Globus pallidus (tissue), 1 donor: ENCODE measurements at places on chromosomes 3 and 15.

DNA sequence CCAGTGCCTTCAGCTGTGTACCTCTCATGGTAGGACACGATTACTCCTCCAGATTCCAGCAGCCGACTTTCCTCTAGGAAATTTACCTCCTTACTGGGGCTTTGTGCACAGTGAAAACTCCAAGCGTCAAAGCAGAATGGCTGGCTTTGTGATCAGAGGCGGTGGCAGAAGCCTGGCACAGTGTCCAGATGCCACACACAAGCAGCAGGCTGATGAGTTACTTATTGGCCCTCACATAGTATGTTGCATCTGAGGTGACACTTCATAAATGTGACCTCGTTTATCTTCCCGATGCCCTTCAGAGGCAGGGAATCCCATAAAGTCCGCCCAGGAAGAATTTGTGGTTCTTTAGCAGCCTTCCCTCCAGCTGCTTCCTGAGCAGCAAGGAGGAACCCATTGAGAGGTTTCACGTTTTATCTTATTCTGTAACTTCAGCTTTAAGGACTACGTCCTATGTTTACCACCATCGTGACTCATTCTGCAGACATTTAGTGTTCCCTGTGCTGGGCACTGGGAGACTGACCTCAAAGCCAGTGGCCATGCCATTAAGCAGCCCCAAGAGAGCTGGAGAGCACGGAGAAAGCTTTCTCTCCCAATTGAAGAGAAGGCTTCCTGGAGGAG, 107.1 kb upstream of the C15orf61 start:
- DNase-seq = no peak

DNA sequence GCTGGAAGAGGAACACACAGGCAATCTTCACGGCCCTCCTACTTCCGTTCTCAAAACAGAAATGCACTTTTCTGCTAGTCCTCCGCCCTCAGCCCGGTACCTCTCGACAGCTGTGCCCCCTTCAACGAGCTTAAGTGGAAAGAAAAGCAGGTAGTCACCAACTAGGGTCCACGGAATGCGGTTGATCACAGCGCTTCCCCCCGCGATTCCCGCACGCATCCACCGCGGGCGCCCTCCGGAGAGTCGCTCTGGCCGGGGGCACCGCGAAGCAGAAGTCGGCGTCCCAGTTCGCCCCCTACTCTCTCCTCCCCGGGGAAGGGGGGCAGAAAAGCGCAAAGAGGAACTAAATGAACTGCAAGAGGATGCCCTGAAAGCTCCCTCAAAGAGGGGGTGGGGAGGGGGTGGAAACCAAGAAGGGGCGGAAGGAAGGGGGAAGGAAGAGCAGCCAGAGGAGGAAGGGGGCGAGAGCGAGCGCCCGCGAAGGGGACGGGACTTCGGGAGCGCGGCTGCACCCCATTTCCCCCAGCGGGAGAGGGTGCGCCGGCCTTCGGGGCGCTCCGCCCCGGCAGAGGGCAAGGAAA, 738 bp downstream of the ACAP2 start:
- DNase-seq = peak; percentile 60

DNA sequence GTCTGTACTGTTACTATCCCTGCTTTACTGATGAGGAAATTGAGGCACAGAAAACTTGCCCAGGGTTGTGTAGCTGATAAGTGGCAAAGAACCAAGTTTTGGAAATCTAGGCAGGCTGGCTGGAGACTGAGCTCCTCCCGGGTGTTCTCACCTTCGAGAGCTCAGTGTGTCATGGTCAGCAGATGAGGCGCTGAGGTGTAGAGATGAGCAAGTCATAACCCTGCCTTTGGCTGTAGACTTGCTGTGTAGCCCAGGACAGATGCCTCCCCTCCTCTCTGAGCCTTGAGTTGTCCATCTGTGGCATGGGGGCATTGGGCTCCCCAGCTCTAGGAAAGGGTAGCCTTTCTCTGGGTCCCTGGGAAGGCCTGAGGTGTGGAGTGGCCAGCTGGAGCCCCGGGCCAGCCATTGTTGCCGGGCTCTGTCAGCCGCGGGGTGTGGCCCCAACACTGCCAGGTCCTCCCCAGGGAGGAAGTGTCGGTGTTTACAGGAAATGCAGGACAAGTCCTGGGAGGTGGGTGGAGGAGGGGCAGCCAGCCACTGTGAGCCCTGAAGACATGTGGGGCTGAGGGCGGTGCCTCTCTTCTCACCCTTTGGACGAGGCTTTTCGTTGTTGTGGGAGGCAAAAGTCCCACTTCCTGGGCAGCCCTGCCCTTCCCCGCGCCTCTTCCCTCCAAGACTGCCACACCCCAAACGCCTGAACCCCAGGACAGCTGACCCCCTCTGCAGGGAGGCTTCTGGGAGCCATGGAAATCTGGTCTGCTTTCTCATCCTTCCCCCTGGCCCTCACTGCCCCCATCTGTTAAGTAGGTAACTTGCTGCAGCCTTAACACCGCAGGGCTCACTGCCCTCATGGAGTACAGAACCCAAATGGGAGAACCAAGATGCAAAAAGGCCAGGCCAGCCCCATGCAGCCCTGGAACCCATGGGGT, 29.1 kb downstream of the FGD5 start:
- DNase-seq = no peak

DNA sequence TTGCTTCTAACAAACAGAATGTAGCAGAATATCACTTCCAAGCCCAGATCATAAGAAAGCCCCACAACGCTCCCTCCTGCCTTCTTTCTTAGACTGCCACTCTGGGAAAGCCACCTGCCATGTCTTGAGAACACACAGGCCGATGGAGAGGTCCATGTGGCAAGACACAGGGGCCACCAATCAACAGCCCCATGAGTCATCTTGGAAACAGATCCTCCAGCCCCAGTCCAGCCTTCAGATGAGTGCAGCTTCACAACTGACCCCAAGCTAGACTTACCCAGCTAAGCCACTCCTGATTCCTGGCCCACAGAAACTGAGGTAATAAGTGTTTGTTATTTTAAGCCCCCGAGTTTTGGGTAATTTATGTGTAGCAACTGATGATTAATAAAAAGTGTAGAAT, 39.7 kb downstream of the PTH1R start:
- DNase-seq = no peak

- DNase-seq = peak; percentile 33
Observed at GRCh38 chr15:77504306-77504705, 83.6 kb downstream of the HMG20A start.

GRCh38 chr15:50390554-50391264, 33.5 kb upstream of the USP8 start:
- DNase-seq = peak; percentile 0

- no peak for DNase-seq
Observed at GRCh38 chr3:44030687-44031305, 210.9 kb upstream of the TOPAZ1 start.

DNA sequence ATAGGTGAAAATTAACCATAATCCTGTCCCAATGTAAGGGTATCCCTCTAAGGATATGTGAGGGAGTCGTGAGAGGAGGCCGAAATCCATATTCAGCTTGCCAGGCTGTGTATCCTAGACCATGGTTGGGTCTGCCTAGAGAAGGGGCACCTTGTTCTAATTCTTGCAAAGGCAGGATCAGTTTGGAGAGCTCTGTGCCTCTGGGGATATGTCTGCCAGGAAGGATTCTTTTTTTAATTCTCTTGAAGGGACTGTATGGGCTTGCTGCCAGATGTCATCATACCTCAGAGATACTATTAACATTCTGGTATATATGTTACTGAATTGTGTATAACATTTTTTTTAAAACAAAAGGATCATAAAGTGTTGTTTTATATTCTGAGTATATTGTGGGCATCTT, 2.4 kb downstream of the ATP1B3 start:
- no peak for DNase-seq

DNA sequence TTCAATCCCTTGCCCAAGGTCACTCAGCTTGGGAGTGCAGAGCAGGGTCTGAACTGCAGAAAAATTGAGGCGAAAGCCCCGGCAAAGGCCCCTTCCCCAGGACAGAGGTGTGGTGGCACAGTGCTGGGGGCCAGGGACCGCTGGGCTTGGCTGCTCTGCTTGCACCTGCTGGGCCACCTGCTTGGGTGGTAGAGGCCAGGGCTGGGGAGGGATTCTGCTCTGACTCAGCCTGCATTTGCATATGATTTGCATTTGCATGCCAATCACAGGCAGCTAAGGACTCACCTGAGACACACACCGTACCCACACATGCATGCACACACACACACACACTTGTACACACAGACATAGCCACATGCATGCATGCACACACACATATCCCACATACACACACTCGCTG, 9.9 kb downstream of the GRM2 start:
- no peak for DNase-seq

DNA sequence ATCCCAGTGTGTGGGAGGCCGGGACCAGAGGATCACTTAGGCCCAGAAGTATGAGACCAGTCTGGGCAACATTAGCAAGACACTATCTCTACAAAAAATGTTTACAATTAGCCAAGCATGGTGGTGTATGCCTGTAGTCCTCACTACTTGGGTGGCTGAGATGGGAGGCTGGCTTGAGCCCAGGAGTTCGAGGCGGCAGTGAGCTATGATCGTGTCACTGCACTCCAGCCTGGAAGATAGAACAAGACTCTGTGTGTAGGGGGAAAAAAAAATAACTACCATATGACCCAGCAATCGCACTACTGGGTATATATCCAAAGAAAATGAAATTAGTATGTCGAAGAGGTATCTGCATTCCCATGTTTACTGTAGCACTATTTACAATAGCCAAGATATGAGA, 22.6 kb downstream of the RYK start:
- DNase-seq = no peak

- DNase-seq = no peak
Observed at GRCh38 chr3:145719114-145719513, 441.9 kb downstream of the PLOD2 start.

- no peak for DNase-seq
Observed at GRCh38 chr3:111531446-111531845, 10.6 kb upstream of the CD96 start.

DNA sequence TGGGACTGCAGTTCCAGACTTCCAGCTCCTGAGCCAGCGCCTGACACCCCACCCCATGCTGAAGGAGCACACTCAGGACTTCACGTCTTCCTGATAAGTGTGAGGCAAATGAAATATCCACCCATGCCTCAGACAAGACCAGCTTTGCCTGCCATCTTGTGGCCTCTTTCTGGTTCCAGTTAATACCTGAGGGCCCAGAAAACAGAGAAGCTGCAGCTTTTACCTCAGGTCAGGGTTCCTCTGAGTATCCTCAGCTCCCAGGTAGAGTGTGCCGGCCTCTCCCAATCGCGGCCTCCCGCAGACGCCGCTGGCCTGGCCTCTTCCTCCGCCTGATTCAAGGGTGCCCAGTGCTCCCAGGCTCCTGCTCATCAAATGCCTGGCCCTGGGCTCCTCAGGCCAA, 5.1 kb upstream of the KLHL6 start:
- DNase-seq = no peak

DNA sequence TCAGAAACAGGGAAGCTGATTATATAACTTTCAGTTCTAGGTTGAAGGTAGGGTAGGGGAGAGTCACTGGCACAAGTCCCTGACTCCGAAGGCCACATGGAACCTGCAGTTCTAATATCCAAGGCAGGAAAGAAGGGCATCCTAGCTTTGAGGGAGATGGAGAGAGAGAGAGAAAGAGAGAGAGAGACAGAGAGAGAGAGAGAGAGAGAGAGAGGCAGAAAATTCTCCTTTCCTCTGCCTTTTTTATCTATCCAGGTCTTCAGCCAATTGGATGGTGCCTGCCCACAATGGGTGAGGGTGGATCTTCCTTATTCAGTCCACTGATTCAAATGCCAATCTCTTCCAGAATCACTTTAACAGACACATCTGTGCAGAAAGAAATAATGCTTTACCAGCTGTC, 35.7 kb upstream of the TMEM45A start:
- no peak for DNase-seq

DNA sequence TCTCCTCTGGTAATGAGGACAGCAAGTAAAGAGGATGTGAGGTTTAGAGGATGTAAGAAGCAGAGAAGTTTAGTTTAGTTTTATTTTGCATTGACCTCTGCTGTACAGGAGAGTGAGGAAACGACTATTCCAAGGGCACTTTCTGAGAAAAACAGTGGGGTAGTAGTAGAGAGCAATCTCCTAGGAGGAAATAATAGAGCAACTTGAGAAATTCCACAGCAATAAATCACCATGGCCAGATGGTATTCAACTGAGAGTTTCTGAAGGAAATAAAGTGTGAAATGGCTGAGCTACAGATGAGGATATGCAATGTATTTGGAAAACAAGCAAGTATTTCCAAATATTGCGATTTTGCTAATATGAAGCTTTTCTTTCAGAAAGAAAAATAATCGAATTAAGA, 118.9 kb downstream of the DPH6 start:
- no peak for DNase-seq

GRCh38 chr3:111311709-111312235, 230.2 kb upstream of the CD96 start:
- peak; percentile 39 for DNase-seq

DNA sequence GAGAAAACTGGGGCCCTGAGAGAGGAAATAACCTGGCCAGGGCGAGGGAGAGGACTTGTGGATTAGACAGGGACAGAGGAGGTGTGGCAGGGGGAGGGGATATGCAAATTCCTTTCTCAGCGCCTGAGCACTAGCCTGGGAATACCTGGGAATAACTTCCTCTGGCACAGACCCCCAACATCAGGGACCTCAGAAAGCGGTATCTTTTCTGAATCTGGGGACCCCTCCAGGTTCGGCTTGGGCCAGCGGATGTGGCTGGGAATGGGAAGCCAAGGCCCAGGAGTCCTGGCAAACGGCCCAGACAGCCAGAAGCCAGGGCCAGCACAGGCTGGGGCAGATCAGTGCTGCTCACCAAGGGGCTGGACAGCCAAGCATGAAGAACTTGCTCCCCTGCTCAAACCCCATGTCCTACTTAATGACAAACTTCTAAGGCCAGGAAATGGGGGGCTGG, 9.2 kb upstream of the ACSBG1 start:
- no peak for DNase-seq

- no peak for DNase-seq
Observed at GRCh38 chr15:36608180-36608579, 28.8 kb downstream of the CDIN1 start.

DNA sequence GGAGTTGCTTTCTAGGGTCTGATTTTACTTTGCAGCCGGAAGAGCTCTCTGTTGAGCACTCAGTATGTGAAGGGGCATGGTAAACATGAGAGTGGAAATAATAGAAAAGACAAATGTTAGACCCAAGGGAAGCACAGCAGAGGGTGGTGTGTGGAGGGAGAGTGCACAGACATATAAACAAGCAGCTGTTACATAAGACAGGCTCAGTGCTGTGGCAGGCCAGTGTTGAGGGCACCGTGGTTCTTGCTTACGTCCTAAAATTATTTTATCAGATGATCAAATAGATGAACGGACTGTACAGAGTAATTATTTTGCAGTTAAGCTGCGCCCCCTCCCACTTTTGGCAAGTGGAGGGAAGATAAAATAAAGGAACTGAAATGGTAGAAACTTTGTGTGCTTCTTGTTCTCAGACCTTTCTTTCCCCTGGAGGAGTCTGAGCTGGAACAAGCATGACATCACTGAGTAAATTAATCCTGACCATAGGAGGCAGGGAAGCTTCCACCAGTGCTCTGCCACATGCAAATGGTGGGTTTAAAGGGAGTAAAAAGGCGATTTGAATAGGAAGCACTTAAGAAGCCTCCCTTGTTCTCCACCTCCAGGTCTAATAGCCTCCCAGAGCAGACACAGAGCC, 205.6 kb downstream of the IL20RB start:
- peak; percentile 7 for DNase-seq

- no peak for DNase-seq
Observed at GRCh38 chr15:47340571-47340920, 376.8 kb upstream of the SEMA6D start.

- DNase-seq = no peak
Observed at GRCh38 chr15:71654042-71654719, 156.2 kb upstream of the NR2E3 start.

- peak; percentile 63 for DNase-seq
Observed at GRCh38 chr15:85485956-85486567, 105.7 kb downstream of the AKAP13 start.

GRCh38 chr3:71033681-71034220, 549.8 kb downstream of the FOXP1 start:
- no peak for DNase-seq

GRCh38 chr3:36827133-36827532, 62.8 kb upstream of the DCLK3 start:
- DNase-seq = no peak
